ENCODE measurements at places on chromosomes 13 and 19.

DNA sequence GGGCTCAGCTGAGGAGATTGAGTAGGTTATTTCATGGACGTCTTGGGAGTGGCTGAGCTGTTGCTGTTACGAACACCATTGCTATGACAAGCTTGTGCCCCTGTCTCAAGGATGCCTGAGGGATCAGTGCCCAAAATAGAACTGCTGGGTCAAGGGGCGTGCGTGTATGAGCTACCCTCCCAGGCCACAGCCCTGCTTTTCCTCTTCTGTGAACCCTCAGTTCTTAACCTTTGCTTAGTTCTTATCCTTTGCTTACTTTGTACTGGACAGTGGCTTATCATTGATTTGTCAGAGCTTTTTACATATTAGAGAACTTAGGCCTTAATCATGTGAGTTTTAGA, 9.0 kb downstream of the ARHGAP45 start:
- DNase-seq, result no peak

DNA sequence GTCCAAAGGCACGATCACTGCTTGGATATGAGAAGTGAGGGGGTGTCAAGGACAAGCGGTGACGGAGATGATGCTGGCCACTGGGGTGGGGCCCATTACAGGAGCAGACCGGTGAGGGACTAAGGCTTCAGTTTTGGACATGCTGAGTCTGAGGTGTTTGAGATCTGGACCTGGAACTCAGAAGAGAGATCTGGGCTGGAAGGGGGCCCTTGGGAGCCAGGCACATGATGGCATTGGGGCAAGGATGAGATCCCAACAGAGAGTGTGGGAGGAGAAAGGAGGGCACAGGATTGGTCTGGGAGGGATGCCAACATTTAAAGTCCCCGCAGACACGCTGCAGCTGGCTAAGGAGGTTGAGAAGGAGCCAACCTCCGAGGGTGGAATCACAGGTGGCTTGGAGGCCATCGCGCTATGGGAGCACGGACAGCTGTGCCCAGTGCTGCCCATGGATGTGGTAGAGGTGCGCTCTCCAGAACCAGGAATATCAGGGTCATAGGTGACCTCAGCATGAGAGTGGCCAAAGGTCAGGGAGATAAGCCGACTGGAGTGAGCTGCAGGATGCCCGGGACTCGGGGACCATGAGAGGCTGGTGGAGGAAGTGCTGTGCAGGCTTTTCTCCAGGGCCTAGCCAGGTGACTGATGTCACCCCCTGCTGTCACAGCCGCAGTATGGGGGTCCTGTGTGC, 21.8 kb downstream of the DHRS12 start:
- DNase-seq, result no peak

DNA sequence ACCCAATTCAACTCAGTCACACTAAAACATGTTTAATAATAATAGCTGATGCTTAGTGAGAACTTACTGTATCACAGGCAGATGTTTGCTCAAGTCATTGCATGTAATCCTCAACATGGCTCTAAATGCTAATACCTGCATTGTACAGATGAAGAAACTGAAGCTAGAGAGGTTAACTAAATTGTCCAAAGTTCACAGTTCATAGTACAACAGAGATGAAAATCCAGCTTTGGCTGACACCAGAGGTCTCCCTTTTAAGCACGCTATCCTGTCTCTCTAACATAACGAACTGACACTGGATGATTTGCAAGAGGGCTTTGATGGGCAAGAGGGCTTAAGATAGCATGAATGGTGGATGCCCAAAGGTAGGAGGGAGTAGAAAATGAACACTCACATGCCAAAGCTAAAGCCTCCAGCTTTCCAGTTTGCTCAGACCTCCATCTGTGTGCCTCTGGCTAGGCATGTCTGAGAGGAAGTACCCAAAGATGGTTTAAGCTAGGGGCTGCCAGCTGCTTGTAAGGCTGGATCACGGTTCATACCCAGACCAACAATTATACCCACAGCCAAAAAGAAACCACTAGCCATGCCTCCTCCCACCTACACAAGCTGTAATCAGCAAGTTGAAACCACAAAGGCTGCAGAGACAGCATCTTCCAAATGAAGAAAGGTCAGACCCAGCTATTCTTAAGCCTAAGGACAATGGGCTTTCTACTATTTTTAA, 196.9 kb upstream of the UBL3 start:
- DNase-seq, result no peak

DNA sequence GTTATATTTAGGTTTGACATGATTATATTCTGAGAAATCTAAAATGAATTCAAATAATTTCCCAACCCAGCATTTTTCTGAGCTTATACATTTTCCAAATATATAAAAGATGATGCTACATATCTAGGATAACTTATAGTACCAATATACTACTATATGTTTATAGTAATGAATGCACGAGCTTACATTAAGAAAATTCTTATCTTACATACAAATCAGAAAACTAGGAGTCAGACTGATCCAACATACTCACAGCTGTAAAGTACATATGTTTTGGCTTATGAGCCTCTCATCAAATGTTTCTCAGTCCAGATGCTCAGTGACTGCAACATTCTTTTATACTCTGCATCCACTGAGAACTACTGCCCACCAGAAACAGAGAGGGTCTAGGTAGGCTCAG, 491.3 kb upstream of the KLF12 start:
- no peak for DNase-seq

DNA sequence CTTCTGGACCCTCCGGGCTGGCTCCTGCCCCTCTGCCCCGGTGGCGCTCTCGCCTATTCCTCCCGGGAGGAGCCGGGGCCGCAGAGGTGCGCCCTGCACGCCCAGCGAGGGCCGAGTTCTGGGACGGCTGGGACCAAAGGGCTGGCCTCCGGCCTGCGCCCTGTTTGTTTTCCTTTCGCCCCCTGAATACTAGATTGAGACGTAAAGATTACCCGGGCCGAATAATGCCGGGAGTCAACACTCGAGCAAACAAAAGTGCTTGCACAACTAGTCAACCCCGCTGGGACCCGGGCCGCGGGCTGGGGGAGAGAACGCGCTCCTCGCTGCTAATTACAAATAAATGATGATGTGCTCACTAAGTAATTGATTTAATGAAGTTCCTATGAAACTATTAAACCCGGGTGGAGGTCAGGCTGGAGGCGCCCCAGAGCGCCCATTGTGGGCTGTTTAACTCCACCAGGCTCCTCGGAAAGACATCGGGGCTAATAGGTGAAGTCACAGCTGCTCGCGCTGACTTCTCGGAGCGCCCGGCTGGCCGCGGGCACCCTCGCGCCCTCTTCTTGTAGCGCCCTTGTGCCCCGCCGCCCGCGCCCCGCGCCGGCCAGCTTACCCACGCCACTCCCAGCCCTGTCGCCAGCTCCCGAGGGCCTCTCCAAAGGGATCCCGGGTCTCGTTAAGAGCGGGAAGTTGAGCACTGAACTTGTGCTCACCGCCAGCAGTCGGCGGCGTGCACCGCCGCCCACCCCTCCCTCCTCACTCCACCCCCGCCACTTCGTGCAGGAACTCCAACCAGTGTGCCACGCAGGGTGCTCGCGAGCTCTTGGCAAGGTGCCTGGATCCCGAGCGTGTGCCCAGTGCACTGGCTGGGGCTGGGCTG, 14.9 kb downstream of the ZIC5 start:
- no peak for DNase-seq

DNA sequence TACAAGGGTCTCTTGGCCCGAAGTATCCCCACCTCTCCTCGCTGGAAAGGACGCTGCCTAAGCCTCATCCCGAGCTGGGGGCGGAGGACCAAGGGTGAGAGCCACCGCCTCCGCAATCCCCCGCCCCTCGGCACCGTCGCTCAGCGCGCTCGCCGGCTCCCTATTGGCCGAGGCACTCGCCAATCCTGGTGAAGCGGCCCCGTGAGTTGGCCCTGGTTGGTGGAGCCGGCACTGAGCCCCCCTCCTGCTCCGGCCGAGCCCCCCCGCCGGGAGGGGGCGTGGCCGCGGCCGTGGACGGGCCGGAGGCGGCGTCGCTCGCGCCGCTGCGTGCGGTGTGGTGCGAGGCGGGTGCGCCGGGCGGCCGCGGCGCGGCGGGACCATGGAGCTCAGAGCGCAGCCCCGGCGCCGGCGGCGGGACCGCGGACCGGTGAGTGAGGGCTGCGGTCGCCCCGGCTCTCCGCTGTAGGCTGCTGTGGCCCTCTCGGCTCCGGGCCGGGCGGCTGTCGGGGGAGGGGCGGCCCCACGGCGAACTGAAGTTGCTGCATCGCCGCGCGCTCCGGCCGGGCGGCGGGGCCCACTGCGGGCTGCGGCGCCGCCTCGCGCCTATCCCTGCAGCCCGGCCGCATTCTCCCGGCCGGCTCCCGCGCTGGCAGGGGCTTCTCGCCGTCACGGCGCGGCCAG, at the start of gene WASF3:
Gene WASF3 (plus strand): TSS at position 291 of the 681 bp plus-strand sequence. CDS start 84,588 bp downstream, outside the sequence.
- DNase-seq, result peak; percentile 97

DNA sequence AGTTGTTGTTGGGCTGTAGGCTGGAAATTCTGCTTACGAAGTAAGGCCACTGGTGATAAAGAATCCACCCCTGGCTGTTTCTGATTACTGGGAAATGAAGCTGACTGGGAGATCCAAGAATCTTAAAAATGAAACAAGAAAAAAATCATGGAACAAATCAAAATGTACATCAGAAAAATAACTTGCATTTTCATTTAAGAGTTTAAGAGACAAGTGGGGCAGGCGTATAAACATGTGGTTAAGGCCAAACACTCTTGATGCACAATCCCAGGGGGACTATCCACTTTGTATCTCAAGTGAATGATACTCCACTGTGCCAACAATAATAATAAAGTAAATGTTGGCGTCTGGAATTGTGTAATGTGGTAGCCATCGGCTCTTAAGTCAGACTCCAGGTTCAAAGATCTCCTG, 24.6 kb downstream of the ZMYM5 start:
- DNase-seq, result no peak

- DNase-seq, result no peak
Measured at GRCh38 chr19:14517446-14517839, 754 bp downstream of the DNAJB1 start.

DNA sequence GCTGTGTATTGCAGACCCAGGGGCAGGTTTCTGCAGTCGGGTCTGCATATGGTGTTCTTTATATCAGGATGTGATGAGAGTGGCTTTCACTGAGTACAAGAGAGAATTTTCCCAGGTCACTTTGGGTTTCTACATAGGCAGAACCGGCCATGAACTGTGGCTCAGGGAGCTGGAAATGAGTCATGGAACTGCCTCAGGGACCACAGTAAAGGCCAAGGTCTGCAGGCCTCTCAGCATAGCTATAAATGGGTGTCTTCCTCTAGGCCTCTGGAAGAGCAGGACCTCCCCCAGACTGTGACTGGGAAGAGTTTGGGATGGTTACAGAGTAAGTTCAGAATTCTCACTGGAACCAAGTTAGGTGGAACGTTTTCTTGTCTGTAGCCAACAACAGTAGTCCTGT, 51.8 kb upstream of the ZNF681 start:
- no peak for DNase-seq

DNA sequence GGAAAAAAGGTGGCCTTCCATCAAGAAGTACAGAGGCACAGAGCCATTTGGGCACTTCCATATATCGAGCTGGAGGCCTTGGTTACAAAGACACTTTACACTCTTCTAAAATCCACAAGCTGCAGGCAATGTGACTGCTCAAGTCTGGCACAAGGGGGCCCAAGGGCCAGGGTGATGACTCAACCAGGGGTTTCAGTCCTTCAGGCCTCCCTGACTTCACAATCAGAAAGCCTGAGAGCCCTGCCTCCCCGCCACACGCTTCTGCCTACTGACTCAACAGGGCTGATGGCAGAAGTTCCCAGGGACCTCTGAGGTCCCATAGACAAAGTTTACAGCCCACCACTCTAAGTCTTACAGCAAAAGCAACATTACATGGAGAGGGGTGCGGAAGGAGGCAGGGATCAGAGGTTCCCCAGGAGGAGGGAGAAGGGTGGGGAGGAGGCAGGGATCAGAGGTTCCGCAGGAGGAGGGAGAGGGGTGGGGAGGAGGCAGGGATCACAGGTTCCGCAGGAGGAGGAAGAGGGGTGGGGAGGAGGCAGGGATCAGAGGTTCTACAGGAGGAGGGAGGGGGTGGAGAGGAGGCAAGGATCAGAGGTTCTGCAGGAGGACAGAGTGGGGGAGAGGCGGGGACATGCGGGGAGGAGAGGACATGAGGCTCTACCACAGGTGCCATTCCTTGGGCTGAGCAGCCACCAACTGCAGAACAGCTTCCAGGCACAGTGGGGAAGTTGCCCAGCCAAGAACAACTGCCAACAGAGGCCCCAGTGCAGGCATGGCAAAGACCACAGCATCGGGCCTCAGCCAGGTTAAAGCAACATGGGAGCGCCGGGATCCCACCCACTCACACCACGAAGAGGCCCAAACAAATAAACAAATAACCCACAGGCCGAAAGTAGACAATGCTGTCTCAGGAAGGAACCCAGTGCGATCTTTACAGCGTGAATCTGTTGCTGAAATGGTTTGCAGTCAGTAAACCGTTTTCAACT, 52.0 kb downstream of the SLC7A1 start:
- DNase-seq, result peak; percentile 15

GRCh38 chr13:29573190-29573589, 22.3 kb downstream of the SLC7A1 start:
- DNase-seq, result no peak

DNA sequence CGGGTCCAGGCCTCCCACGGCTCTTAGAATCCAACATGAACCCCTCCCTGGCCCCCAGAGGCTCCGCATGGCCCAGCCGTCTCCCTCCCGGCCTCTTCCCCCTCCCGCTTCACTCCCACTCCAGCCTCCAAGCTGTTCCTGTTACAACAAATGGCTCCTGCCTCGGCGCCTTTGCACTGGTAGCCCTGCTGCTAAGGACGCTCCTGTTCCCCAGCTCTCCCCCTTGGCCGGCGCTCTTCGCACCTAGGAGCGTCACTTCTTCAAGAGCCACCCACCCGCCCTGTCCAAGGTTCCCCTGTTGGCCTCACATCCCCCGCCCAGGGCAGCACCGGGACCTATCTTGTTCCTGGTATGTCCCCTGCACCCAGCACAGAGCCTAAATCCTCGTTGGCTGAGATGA, 9.4 kb downstream of the CCDC124 start:
- no peak for DNase-seq

DNA sequence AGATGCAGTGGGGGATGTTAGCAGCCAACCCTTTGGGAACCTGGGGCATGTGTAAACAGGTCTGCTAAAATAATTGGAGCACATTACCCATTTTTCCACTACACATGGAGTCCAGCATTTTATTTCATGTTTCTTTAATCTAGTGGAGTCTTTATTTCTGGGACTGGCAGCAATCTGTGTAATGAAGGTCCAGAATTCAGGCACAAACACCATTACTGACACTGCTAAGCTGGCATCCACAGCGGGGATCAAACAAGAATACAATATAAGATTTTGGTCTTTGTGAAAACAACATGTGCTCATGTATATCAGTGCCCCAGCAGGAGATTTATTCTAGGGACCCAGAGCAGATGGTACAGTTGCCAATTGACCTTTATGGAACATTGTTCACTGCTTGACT, 1587.0 kb upstream of the PRR20A start:
- DNase-seq, result no peak

- DNase-seq, result peak; percentile 82
Measured at GRCh38 chr13:95301183-95301967, at the start of gene ABCC4. Gene ABCC4 (minus strand): TSS chr13:95301451. CDS start chr13:95301314, 137 bp downstream.

- no peak for DNase-seq
Measured at GRCh38 chr13:34941436-34941834, 635 bp upstream of the NBEA start.

Data from HAP-1 (cell line).